ENCODE measurements at places on chromosomes 3 and 15. TPM values are rescaled to one million over a fixed set of nuclear protein-coding genes. Genes with fewer than 3 reads are reported as not detected.

DNA sequence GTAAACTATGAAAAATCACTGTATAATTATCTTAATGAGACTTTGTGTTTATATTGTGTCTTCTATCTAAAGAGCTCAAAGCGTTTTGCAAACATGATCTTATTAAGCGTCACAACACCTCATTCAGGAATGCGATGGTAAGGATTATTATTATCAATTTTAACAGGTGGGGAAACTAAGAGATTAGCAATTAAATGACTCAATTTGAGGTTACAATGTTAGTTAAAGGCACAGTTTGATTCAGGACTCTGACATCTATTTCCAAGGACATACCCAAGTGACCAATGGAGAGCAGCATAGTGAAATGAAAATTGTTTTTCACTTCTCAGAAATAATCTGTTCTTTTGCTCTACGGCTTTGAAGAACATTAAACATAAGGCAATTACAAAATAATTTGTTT is 74.6 kb downstream of the FMN1 start:
- no peak for ATAC-seq

The BFSP2 gene
- 0.88 TPM for total RNA-seq

The CCR8 gene
- not detected for total RNA-seq

The CIB2 gene
- 21.1 TPM for total RNA-seq

Measured in motor neuron (in vitro differentiated cells).